ENCODE measurements at places on chromosomes 5 and 9.

GRCh38 chr5:23825196-23825595 lies 317.8 kb downstream of the PRDM9 start:
- no peak for DNase-seq

DNA sequence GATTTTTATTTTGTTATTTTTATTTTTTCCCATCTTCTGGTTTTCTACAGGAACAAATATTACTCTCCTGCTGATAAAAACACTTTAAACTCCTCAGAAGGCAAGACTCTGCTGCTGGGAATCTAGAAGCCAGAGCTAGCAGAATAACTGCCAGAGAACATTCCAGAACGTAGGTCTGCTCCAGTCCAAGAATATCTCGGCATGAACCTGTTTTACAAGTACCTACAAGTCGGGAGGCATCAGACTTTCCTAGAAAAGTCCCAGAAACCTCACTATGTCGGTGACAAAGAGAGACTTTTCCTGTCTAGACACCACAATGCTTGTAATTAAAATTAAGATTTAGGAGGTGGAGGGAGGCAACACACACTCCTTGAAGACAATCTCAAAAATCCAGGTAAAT lies 41.4 kb downstream of the FABP6 start:
- no peak for DNase-seq

DNA sequence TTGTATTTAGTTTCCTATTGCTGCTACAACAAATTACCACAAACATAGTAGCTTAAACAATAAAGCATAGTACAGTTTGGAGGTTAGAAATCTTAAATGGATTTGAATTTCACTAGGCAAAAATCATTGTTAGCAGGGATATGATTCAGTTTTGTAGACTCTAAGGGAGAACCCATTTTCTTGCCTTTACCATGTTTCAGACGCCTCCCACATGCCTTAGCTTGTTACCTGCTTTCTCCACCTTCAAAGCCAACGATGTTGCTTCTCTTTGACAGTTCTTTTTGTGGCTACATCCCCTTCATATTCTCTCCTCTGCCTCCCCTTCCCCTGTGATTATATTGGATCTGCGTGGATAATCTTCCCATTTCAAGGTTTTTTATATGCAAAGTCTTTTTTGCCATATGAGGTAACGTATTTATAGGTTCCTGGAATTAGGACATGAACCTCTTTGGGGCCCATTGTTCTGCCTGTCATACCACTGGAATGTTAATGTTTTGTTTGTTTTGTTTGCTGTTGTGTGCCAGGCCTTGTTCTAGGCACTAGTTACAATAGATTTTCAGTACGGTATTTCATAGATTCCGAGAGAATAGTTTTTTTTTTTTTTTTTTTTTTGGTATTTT lies 54.1 kb downstream of the UHRF2 start:
- DNase-seq = no peak

DNA sequence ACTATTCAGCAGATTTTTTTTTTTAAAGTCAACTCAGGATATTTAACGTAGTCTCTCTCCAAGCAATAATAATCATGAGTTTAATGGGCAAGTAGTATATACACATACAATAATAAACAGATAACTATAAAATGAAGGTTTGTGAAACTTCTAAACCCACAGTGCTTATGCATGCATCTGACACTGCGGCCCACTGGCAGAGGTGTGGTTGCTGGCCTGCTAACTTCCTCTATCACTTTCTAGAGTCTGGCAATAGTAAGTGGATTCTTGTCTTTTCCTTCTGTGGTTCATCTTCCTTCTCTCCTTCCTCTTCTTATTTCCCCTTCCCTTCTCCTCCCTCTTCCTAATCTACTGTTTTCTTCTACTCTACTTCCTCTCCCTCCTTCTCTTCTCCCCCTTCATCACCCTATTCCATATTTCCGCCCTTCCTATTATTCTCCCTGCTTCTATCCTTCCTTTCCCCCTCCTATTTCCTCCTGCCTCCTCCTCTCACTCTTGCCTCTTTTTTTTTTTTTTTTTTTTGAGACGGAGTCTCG lies 18.6 kb upstream of the AGXT2 start:
- no peak for DNase-seq

GRCh38 chr5:137316346-137316736 lies 182.8 kb downstream of the SPOCK1 start:
- DNase-seq = no peak

GRCh38 chr9:91451431-91452270 lies 28.0 kb upstream of the NFIL3 start:
- DNase-seq = no peak

Measured in stimulated activated CD4-positive, alpha-beta T cell treated with anti-CD3 and anti-CD28 coated beads, Interleukin-1b, Interleukin-23, amount 100 ng/mL, for 1 hour (primary cell).